ENCODE measurements at places on chromosomes 7 and 10.

- DNase-seq = peak; percentile 54
Measured at GRCh38 chr7:7746458-7746857, 28.1 kb upstream of the RPA3 start.

- no peak for DNase-seq
Measured at GRCh38 chr7:104807671-104808070, 206.3 kb upstream of the KMT2E start.

DNA sequence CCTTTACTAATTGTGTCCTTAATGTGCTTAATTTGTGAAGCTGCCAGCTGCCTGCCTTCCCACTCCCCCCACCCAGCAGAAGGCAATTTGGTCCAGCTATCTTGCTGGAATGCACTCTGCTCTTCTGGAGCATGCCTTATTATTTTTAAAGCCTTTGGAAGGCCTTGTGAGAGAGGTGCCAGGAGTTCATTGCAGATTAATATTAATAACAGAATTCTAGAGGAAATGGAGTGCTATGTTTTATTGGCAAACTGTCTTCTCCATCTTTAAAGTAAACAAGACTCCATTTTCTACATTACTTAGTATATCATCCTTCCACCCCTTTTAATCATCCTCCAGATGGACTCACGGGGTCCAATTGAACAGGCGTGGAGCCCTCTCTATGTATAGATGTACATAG is 50.8 kb upstream of the ZNF32 start:
- DNase-seq = no peak

GRCh38 chr10:6204063-6204340 is 1.3 kb downstream of the PFKFB3 start:
- DNase-seq = no peak

GRCh38 chr7:20783700-20784387 is 2.8 kb downstream of the SP8 start:
- DNase-seq = no peak

GRCh38 chr7:30965883-30966282 is 2.1 kb downstream of the GHRHR start:
- DNase-seq = no peak

DNA sequence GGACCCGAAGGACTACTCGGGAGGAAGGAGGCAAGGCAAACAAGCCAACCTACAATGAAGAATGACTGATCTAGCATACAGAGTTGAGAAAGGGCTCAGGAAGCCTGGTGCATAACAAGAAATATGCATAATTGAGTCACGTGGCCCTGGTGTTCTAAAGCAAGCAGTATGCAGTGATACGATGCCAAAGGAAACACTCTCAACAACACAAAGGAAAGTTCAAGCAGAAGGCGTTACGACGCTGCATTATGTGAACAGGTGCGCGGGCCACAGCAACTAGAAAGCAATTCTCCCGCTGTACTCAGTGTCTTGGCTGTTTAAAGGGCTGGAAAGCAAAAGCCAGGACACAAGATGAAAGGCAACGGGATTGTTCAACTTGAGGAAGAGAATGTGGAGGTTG is 100.8 kb downstream of the PRTFDC1 start:
- peak; percentile 48 for DNase-seq

- no peak for DNase-seq
Measured at GRCh38 chr10:19169684-19170083, 121.1 kb downstream of the MALRD1 start.

GRCh38 chr7:87497482-87497881 is 22.0 kb upstream of the ABCB4 start:
- DNase-seq = no peak

DNA sequence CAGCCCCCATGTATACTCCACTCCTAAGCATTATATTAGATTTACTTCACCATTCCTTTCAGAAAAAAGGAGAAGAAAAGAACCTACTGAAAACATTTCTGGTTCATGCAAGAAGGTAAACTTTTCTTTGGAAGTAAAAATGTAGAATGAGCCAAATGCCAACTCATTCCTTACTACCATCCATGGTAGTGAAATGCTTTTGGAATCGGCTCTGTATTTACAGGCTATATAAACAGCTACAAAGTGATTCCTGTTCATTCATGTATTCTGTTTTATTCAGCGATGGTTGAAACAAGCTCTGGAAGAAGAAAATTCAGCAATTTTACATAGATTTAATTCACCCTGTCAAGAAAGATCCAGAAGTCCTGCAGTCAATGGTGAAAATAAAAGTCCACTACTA is 91.6 kb downstream of the KMT2E start:
- no peak for DNase-seq
